ENCODE measurements at places on chromosomes 5 and 9. TPM values are rescaled to one million over a fixed set of nuclear protein-coding genes. Genes with fewer than 3 reads are reported as not detected.

SPATA31D4 gene
- total RNA-seq, result not detected

TPPP gene
- 21.6 TPM for total RNA-seq

LURAP1L gene
- 2.6 TPM for total RNA-seq

- peaks cover 12% of the 10 kb centered on the region for H3K4me1 ChIP-seq
- H3K27ac ChIP-seq, result no peak overlapping the region
- no peak for DNase-seq
- H3K27me3 ChIP-seq, result peaks cover 7% of the 10 kb centered on the region
- H3K36me3 ChIP-seq, result no peaks in the 10 kb centered on the region
These were observed 145.9 kb downstream of the GAPVD1 start for GRCh38 chr9:125407432-125407973.

GRCh38 chr9:102507044-102507687 is 488.0 kb upstream of the CYLC2 start:
- H3K27ac ChIP-seq, result no peak overlapping the region
- no peaks in the 10 kb centered on the region for H3K27me3 ChIP-seq
- no peaks in the 10 kb centered on the region for H3K4me1 ChIP-seq
- DNase-seq, result no peak
- H3K36me3 ChIP-seq, result no peaks in the 10 kb centered on the region
- no peak overlapping the region for H3K4me3 ChIP-seq

DNA sequence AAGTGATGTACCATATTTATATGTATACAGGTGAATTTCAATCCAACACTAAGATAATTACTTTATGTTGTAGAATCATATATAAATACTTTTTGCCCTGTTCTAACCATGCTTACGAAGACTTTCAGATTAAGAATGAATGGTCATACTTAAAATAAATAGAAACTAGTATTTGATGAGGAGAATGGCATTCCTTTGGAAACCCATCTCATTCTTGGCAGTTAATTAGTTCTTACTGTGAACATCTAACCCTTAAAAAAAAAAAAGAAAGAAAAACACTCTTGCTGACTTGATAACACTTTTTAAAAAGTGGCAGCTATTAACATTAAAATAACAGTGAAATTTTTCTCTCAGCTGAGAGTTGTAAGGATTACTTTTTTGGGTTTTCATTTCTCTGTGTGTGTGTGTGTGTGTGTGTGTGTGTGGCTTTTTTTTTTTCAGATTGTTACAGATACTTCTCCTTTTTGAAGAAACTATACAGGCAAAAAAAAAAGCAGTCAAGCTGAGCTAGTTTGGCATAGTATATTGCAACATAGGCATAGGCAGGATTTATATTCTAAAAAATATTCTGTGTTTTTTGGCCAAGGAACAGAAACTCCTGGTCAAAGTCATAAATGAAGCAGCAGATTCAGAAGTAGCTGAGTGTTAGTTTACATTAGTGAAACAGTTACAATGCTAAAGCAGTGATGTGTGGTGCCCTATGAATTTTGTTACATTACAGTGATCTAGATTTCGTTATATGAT is 163.5 kb downstream of the CD180 start:
- no peaks in the 10 kb centered on the region for H3K27me3 ChIP-seq
- H3K4me1 ChIP-seq, result peaks cover 93% of the 10 kb centered on the region
- no peak for DNase-seq
- H3K27ac ChIP-seq, result peak overlapping the region; percentile 71
- H3K36me3 ChIP-seq, result no peaks in the 10 kb centered on the region

DNA sequence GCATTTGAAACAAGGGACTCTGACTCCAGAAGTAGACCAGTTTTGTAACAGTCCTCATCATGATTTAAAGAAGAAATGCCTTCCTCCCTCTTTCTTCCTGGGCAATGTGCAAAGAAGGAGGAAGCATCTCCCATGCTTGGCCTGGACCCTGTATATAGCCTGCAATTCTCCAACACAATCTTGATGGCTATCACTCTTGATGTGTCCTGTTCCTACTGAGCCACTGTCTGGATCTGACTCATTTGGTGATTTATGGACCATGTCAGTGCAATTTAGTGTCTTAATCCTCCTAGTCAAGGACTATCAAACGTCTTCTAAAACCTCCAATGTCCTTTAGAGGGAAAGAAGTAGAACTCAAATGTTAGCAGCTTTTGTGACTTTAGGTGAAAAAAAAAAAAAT is 697.3 kb downstream of the TLR4 start:
- DNase-seq, result no peak

All from left ventricle myocardium inferior (tissue), 1 donor.